Breast epithelium (tissue), 4 donors: ENCODE measurements at places on chromosomes 1 and 21. TPM values are rescaled to one million over a fixed set of nuclear protein-coding genes. Genes with fewer than 3 reads are reported as not detected.

DNA sequence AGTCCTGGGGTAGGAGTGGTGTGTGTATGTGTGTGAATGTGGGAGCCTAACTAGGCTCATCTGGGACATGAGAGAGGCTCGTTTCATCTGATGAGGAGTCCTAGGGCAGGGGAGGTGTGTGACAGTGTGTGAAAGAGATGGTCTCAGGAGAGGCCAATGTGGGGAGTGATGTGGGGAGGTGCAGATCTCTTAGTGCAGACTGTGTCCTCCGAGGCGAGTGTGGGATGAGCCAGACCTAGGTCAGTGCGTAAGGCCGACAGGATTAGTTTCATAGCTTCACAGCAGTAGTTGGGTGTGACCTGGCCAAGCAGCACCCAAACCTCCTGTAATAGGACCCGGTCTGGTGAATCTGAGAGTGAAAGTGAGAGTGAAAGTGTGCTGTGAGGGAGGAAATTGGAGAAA, 94.7 kb downstream of the LIPI start:
- no peaks in the 10 kb centered on the region for H3K4me1 ChIP-seq
- H3K27ac ChIP-seq = no peak overlapping the region
- no peak overlapping the region for H3K4me3 ChIP-seq
- H3K36me3 ChIP-seq = no peaks in the 10 kb centered on the region
- H3K27me3 ChIP-seq = no peaks in the 10 kb centered on the region

DNA sequence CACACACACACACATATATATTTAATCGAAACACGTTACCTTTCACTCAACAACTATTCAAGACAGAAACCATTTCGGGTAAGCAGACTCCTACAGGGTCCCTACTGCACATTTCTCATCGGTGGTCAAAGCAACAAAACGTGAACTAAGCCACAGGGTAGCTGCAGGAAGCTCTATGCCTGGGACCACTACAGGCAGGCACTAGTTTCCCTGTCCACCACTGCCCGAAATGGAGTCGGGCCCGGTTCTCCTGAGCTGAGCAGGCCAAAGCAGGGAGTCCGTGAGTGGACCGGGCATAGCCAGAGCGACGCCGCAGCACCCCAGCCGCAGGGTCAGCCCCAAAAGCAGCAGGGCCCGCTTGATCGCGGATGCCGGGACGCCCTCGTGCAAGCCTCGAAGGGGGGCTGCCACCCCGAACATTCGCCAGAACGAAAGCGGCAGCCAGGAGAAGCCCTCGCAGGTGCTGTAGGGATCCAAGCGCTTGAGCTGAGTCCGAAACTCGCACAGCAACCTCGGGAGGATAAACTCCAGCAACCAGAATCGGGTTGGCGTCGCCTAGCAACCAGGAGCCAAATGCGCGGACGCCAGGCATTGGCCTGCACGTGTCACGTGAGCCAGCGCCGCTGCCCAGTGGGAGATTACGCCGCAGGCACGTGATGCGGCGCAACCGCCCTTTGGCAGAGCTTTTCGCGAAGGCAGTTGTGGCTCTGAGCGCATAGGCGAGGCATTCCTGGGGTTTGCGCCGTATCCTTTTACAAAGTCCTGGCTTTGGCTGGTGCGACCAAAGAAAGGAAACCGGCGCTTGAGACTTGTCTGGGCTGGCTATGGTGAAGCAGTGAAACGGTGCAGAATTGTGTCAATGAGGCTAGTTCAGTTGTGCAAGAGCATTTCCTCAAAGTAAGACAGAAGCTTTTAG, 13.9 kb upstream of the DDI2 start:
- no peaks in the 10 kb centered on the region for H3K36me3 ChIP-seq
- H3K4me1 ChIP-seq = no peaks in the 10 kb centered on the region
- peak overlapping the region; percentile 91 for H3K27ac ChIP-seq
- no peaks in the 10 kb centered on the region for H3K27me3 ChIP-seq
- DNase-seq = peak; percentile 98

GRCh38 chr1:198440842-198441241, 99.6 kb downstream of the ATP6V1G3 start:
- H3K4me3 ChIP-seq = no peak overlapping the region
- H3K27me3 ChIP-seq = no peaks in the 10 kb centered on the region
- H3K27ac ChIP-seq = no peak overlapping the region
- H3K36me3 ChIP-seq = no peaks in the 10 kb centered on the region
- H3K4me1 ChIP-seq = no peaks in the 10 kb centered on the region
- DNase-seq = no peak

DNA sequence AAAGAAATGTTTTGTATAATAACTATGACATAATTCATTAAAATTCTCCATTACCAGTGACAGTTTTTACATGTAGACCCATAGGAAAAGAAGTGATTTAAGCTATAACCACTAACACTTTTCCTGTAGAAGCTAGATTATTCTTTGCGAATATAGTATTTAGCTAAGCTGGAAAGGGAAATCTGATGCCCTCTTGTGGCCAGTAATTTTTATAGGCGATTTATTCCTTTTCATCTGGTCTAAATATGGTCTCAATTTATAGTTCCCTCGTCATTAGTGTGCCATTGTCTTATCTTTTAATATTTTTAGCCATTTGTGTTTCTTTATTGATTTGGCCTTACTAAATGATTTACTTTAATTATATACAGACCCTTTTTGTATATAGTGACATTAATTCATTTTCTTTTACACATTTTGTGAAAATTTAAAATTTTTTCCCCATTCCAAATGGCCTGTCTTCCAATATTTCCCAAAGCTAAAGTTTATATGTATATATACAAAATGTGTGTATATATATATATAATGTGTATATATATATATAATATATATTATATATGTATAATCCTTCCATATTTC, 26.7 kb downstream of the BTG3 start:
- no peaks in the 10 kb centered on the region for H3K36me3 ChIP-seq
- H3K4me3 ChIP-seq = no peak overlapping the region
- no peak overlapping the region for H3K27ac ChIP-seq
- no peaks in the 10 kb centered on the region for H3K27me3 ChIP-seq

DNA sequence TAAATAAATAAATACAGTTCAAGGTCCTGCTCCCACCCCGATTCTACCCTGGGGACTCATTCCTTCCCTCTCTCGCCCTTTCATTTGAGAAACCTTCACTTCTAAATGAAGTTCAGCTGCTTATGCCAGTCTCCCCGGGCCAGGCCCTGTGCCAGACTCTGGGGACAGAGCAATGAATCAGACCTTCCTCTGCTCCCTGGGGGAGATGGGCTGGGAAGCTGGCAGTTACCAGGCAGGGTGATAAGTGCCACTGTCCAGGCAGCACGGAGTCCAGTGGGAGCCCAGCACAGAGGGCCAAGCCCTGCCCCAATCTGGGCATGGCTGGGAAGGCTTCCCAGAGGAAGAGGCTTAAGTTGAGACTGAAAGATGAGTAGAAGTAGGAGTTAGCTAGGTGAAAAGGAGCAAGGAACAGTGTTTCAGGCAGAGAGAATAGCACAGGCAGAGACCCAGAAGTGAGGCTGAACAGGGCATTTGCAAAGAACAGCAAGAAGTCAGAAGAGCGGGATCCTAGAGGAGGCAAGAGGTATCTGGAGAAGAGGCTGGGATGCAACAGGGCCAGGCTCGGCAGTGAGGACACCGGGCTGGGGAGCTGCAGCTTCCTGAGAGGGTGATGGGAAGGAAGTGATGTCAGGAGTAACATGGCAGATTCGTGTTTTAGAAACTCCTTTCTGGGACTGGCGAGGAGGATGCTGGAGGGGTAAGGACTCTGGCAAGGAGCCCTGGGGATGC, 13.5 kb downstream of the KCNQ4 start:
- H3K36me3 ChIP-seq = no peaks in the 10 kb centered on the region
- H3K4me1 ChIP-seq = no peaks in the 10 kb centered on the region
- no peak overlapping the region for H3K27ac ChIP-seq
- H3K4me3 ChIP-seq = no peak overlapping the region
- H3K27me3 ChIP-seq = no peaks in the 10 kb centered on the region

DNA sequence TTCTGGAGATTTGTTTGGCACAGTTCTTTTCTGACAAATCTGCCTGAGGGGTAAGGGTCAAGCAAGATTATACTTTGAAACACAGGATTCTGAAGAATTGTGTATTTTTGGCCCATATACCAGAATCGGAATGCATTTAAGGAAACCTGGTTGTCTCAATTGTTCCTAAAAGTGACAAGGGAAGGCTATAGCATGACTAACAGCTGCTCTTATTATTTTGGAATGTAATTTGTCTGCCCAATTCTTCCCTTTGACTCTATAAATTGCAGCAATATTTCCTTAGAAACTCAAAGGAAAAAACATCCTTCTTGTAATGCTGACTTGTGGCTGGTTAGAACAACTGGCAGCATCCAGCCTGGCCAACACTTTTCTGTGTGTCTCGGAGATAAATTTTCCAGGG, 15.8 kb upstream of the VCAM1 start:
- H3K4me3 ChIP-seq = no peak overlapping the region
- DNase-seq = no peak
- H3K4me1 ChIP-seq = no peaks in the 10 kb centered on the region
- no peaks in the 10 kb centered on the region for H3K27me3 ChIP-seq
- no peak overlapping the region for H3K27ac ChIP-seq
- H3K36me3 ChIP-seq = peaks cover 5% of the 10 kb centered on the region

- no peaks in the 10 kb centered on the region for H3K27me3 ChIP-seq
- H3K4me1 ChIP-seq = no peaks in the 10 kb centered on the region
- H3K4me3 ChIP-seq = no peak overlapping the region
- H3K36me3 ChIP-seq = peaks cover 6% of the 10 kb centered on the region
Observed at GRCh38 chr1:55156093-55156492, 59.1 kb downstream of the USP24 start.

DNA sequence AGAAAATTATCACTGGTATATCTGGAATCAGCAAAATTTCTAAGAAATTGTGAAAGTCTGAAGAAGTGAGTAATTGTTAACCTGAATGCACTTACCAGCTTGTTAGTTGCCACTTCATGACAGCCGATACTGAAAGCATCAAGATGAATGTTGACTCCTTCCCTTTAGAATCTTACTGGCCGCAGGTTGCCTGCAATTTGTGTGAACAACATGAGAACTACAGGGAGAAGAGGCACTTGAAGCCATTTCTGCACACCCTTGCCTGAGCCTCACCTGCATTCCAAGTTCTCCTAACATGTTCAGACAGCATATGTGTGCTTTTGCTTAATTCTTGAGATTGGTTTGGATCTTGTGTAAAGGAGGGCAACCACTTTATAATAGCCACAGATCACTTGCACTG, 59.2 kb upstream of the SSX2IP start:
- no peak overlapping the region for H3K4me3 ChIP-seq
- no peaks in the 10 kb centered on the region for H3K27me3 ChIP-seq
- H3K36me3 ChIP-seq = no peaks in the 10 kb centered on the region
- no peak overlapping the region for H3K27ac ChIP-seq

DNA sequence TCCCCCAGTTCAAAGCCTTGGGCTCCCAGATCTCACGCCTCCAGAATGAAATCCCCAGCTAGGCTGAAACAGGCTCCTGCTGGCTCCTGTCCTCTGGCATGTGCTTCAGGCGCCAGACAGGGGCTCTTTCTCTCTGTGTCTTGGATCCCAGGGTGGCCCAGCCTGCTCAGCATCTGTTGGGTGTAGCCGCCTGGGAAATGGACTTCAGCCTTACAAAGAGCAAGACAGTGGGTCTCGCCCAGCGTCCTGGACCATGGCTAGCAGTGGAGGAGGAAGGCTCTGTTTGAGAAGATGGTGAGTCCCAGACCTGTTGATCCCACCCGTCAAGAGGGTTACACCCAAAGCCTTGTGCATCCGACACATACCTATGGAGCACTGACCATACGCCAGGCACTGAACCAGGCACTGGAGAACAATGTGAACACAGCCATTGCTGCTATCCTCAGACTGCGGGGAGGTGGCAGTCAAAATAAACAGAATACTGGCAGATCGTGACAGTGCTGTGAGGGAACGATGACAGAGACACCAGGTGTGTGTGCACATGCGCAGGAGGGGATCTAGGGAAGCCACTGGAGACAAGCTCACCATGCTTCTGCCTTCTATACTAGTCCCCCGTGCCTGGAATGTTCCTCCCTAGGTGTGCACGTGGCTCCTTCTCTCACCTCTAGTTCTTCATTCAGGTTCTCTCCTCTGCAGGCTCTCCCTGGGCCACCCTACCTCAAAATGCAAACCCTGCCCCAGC, 93.0 kb upstream of the GCLM start:
- H3K27me3 ChIP-seq = no peaks in the 10 kb centered on the region
- no peaks in the 10 kb centered on the region for H3K36me3 ChIP-seq
- H3K4me3 ChIP-seq = no peak overlapping the region
- no peaks in the 10 kb centered on the region for H3K4me1 ChIP-seq
- no peak overlapping the region for H3K27ac ChIP-seq

DNA sequence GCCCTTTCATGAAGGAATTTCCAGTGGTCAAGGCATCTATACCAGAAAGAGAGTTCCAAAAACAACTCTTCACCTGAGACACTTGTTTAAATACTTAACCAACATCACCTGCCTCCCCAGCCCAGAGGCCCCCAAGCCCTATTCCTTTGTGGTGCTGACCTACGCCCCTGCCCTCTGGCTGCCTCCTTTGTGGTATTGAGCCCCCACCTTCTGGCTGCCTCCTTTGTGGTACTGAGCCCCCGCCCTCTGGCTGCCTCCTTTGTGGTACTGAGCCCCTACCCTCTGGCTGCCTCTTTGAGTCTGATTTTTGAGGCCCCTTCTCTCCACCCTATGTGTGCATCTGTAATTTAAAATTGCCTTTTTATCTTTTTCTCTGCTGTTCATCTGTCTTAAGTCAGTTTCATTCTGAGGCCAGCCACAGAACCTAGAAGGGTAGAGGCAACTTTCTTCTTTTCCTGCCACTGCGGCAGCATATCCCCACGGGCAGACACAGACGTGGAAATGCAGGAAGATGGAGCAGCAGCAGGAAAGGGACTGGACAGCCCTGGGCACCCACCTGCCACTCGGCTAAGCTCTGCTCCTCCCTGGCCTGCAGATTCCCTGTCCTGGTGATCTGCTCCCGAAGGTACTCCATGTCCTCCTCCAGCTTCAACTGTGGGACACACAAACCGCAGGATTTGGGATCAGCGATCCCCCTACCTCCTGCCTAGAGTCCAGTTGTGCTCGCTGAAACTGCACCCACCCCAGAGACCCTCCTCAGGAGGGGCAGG, 3.2 kb downstream of the TRIM17 start:
- H3K4me3 ChIP-seq = no peak overlapping the region
- peak overlapping the region; percentile 17 for H3K27ac ChIP-seq
- no peak for DNase-seq
- no peaks in the 10 kb centered on the region for H3K27me3 ChIP-seq
- H3K4me1 ChIP-seq = no peaks in the 10 kb centered on the region

Gene PDE9A
- total RNA-seq = 3.0 TPM
